ENCODE measurements at places on chromosomes 5 and 9.

GRCh38 chr5:17223367-17224185, 6.1 kb downstream of the BASP1 start:
- no peak for DNase-seq

- no peak for DNase-seq
These were observed 537.5 kb upstream of the WWC1 start for GRCh38 chr5:167753725-167754490.

DNA sequence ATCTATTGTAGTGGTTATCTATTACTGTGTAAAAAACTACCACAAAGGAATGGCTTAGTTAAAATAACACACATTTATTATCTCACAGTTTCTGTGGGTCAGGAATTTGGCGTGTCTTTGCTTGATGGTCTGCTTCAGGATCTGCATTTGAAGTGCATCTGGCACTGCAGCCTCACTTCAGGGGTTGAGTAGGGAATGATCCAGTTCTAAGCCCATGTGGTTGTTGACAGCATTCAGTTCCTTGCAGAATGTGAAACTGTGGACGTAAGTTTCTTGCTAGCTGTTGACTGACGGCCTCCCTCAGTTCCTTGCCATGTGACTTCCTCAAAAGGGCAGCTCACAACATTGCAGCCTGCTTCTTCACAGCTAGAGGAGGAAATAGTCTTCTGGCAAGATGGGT, 2.1 kb upstream of the OGN start:
- no peak for DNase-seq

DNA sequence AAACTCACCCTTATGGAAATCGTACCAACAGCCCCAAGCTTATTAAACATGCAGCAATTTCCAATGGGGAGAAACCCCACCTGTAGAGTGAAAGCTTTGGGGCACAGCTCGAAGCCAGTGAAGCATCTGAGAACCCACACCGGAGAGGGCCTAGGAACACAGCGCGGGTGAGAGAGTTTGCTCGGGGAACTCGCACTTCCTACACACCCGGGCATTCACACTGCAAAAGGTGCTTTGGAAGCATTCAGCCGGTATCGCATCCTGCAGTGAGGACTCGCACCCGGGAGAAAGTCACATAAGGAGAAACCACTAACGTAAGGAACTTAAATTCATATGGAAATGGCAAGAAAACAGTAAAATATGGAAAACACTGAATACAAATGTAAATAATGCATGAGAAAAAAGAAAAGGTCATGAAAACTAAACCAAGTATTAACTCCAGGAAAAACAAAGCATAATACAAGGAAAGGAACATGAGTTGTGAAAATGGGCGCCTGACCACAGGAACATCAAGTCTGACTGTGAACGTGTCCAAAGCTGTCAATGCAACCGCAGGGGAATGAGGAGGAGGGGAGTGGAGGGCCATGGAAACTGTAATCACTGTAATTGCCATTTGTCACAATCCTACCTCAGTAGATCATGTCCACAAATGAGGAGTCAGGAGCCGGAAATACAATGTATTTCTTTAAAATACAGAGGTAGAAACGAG, 28.7 kb downstream of the CAMSAP1 start:
- DNase-seq, result no peak

- DNase-seq, result no peak
These were observed 247.4 kb downstream of the NR3C1 start for GRCh38 chr5:143156086-143156485.

DNA sequence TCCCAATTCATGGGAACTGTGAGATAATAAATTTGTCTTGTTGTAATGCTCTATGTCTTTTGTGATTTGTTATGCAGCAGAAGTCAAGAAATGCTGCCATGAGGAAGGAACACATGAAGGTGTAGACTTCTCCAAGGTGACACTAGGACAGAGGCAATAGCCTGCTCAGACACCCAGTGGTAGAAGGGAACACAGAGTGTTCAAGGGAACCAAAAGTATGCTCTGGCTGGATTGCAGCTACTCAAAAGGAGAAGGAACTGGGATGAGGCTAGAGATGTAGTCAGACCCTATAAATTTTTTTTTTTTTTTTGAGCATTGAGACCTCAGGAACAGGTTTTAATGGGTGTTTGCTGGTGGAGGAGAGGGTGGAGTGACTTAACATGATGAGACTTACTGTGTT, 232.5 kb downstream of the PARP8 start:
- DNase-seq, result no peak

DNA sequence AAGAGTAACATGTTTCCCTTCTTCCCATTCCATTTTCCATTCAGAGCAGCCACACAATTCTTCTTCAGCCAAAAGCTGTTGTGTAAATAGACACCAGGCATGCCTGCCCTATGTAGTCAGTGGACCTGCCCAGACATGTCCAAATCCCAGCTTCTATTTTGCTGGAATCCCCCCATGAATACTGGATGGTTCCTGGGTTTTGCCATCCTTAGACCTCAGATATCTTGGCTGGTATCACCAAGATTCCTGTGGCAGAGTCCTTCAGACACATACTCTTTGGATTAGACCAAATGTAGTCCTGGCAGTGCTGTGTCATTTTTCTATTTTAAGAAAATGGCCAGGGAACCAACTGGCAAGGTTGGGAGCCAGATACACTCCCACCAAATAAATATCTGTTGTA, 10.3 kb downstream of the FST start:
- no peak for DNase-seq

GRCh38 chr9:95129476-95130291, 187.8 kb downstream of the FANCC start:
- no peak for DNase-seq

- no peak for DNase-seq
These were observed 276.2 kb upstream of the POU5F2 start for GRCh38 chr5:94017579-94017978.

DNA sequence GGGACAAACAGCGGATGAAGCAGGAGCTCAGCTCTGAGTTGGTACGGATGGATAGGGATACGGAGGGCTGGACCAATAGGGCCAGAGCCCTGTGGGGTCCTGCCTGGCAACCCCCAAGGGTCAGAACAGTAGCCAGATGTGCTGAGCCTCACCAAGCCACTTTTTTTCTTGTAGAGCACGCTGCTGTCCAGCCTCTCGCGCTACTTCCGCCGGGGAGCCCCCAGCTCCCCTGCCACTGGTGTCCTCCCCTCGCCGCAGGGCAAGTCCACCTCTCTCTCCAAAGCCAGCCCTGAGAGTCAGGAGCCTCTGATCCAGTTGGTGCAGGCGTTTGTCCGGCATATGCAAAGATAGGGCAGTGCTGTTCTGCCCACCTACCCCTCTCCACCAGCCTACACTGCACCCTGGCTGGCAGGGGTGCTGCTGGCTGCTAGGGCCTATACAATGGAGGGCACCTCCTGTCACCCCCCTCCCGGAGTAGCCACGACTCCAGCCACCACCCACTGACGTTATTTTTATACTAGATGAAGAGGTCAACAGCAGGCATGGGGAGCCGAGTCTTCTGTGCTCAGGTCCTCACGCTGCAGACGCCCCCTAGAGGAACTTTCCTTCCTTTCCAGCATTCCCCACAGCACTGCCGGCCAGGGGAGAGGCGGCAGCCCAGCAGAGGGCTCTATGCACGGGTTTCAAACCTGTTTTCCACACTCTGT, 21.6 kb downstream of the SH3GLB2 start:
- DNase-seq, result peak; percentile 96

DNA sequence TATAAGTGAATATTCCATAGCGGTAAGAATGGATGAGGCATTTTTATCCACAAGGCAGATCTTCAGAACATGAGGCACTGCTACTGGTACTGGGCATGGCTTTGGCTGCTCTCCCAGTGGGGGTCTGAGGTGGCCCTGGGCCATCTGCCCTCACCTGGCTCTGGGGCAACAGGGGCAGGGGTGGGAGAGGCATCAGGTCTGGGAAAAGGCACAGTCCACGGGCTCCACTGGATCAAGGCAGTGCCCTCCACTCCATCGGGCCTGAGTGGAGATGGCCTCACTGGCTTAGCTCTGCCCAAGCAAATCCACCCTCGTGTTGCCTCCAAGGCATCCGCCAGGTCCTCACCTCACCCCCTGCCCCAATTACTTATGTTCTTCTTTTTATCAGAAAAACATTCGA, 10.9 kb upstream of the NKD2 start:
- no peak for DNase-seq

- no peak for DNase-seq
These were observed 58.1 kb downstream of the ABCA1 start for GRCh38 chr9:104869811-104870210.

- DNase-seq, result no peak
These were observed 44.5 kb upstream of the C5orf47 start for GRCh38 chr5:173944511-173944910.

- no peak for DNase-seq
These were observed 73.1 kb upstream of the SAP30L start for GRCh38 chr5:154372661-154373060.

DNA sequence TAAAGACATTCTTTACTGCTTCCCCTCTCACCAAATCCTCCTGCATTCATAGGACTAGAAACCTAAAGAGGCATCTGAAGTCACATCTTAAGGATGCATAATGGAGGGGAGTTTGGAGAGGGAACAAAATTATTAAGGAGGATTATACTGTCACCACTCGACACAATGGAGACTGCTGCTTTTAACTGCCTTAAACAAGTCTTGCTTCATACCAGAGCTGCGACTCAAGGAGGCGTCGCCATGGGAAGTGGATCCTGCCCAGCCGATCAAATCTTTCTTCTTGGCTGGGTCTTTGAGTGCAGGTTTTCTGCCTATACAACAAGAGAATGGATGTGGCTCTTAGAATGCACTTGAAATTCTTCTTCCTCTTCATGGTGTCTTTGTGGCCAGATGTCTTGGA, 66.7 kb upstream of the FOXE1 start:
- DNase-seq, result no peak

- DNase-seq, result no peak
These were observed 5.2 kb upstream of the CTNND2 start for GRCh38 chr5:11909471-11909870.

DNA sequence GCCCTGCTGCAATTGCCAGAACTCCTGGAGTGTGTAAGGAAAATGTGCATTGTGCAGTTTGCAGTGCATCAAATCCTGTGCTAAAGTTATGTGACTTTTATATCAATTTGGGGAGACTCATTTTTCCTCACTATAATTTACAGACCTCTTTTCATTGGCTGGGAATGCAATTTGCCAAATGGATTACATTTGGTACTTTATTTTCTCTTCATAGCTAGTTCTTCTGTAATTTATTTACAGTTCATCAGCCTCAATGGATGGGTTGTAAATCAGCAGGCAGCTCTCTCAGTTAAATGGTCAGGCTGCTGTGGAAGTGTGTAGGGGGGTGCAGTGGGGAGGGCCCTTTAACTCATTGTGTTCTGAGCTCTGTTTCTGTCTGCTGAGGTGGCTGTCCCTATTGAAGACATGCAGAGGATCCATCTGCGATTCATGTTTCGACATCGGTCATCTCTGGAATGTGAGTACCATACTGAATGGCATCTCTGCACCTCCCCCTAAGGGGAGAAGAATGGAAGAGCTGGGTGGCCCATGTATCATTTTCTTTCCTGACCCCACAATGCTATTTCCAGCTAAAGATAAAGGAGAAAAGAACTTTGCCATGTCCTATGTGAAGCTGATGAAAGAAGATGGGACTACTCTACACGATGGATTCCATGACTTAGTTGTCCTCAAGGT, 74.6 kb downstream of the DOCK2 start:
- DNase-seq, result no peak

DNA sequence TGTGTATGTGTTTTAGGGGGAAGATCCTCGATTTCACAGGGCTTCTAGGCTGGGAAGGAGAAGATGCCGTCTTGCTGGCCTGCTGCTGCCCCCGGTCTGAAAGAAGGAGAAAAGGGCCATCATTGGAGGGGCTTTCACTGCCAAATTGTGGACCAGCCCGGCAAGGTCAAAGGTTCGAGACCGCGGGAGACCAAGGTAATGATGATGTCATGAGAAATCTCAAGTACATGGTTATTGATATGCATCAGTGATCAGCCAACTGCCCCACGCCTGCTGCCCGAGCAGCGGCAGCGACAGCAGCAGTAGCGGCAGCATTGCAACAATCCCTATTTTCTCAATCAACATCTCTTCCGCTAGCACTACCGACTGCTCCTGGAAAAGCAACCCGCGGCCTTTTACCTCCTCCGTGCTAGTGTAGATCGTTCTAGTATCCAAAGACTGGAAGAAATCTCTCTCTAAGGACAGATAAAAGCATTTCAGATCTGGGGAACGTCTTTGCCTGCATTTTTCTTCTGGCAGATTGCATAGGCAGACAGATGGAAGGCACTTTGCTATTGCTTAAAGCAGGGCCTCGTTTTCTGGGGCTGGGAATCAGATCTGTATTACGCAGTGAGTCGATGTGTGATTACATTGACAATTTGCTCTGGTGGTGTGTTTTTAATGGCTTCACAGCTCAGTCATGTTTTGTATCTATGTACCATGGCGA, 215.3 kb downstream of the MEF2C start:
- no peak for DNase-seq

DNA sequence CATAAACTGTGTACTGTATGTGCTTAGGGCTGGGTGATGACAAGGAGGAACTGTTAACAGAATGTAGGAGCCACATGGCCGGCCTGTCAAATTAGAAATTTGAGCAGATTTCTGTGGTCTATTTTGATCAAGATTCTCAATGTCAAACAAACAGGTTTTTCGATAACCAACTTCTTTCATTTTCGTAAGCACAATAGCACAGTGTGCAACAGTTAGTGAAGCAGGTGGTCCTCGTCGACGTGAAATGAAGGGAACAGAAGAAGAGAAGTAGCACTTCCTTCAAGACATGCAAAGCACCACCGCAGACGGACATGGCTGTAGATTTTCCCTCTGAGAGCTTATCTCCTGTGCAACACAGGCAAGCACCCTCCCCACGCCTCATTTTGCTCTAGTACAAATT, 252.1 kb downstream of the CRB2 start:
- DNase-seq, result no peak

GRCh38 chr5:132770476-132771159, 6.4 kb downstream of the SEPTIN8 start:
- no peak for DNase-seq

DNA sequence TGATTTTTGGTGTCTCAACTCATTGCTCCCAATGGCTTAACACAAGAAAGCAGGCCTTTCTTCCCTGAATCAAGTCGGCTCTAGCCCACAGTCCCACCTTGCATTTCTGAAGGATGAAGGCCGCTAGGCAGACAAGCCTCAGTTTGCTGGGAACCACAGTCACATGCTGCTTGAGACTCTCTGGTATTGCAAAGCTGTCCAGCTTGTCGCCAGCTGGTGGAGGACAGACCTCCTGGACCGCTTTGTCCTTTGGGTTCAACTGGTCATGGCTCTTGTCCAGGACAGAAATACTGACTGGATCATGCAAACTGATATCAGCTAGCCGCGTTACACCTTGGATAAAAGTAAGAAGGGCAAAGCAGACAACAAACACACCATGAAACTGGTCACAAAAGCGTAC, 23.1 kb downstream of the DDX31 start:
- no peak for DNase-seq

- DNase-seq, result no peak
These were observed 223.5 kb downstream of the TMEM161B start for GRCh38 chr5:88045165-88045564.

GRCh38 chr5:42168091-42168670, 243.1 kb downstream of the FBXO4 start:
- DNase-seq, result no peak

- DNase-seq, result no peak
These were observed 282.4 kb upstream of the RPS23 start for GRCh38 chr5:82560561-82560960.

All from HuH-7 (cell line).